ENCODE measurements at places on chromosomes 7 and 10.

DNA sequence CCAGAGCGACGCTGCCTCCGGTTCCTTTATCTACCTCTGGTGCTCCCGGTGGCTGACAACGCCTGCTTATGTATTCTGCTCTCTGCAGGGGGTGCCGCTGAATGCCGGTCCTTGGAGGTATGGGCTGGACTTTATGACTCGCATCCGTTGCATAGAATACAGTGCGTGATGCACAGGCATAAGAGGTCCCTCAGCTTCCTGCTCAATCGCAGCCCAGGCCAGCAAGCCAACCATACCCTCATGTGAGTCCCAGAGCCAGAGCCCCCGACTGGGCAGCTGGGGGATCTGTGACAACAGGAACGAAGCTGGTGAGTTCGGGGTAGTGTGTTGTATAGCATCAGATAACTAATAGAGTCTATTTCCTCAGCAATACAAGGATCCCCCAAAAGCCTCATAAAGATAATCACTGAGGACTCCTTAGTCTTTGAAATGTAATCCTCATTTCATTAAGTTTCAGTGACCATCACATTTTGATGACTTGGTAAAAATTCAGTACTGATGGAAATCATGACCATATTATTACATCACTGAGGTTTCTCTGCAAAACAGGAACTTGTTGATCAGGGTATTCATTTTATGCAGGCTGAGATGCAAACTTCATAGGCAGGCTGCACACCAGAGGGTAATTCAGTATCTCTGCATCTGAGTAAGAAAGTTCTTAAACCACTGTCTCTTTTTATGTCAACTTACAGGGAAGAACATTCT, 607.8 kb downstream of the PTPRN2 start:
- no peak for DNase-seq

GRCh38 chr10:128061306-128062300, 64.6 kb downstream of the MKI67 start:
- DNase-seq = no peak

- DNase-seq = no peak
These were observed 83.7 kb downstream of the UPF2 start for GRCh38 chr10:11958956-11959355.

GRCh38 chr10:114970515-114970914, 32.5 kb downstream of the TRUB1 start:
- peak; percentile 7 for DNase-seq

GRCh38 chr7:81525841-81526240, 244.0 kb downstream of the HGF start:
- no peak for DNase-seq

GRCh38 chr7:24455813-24456525, 117.3 kb upstream of the PALS2 start:
- DNase-seq = no peak

Data from NCI-H69 (cell line).